Adipocyte (in vitro differentiated cells): ENCODE measurements at places on chromosomes 16 and 17.

GRCh38 chr16:50640391-50640790 lies 40.7 kb downstream of the SNX20 start:
- DNase-seq, result no peak

DNA sequence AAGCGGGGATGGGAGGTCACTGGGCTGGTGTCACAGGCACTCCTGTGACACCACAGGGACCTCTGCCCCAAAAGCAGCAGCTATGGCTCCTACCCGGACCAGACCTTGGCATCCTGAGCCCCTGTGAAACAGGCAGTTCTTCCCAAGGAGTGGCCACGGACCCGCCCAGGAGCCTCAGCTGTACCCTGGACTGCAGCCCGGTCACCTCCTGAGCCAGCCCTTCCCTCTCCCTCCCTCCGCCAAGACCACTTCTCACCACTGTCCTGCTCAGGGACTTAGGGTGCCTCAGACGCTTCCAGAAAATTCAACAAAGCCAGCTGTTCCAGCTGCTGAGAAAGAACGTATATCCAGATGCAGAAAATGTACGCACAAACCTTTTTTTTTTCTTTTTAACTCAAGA lies 13.9 kb upstream of the NCBP3 start:
- no peak for DNase-seq

DNA sequence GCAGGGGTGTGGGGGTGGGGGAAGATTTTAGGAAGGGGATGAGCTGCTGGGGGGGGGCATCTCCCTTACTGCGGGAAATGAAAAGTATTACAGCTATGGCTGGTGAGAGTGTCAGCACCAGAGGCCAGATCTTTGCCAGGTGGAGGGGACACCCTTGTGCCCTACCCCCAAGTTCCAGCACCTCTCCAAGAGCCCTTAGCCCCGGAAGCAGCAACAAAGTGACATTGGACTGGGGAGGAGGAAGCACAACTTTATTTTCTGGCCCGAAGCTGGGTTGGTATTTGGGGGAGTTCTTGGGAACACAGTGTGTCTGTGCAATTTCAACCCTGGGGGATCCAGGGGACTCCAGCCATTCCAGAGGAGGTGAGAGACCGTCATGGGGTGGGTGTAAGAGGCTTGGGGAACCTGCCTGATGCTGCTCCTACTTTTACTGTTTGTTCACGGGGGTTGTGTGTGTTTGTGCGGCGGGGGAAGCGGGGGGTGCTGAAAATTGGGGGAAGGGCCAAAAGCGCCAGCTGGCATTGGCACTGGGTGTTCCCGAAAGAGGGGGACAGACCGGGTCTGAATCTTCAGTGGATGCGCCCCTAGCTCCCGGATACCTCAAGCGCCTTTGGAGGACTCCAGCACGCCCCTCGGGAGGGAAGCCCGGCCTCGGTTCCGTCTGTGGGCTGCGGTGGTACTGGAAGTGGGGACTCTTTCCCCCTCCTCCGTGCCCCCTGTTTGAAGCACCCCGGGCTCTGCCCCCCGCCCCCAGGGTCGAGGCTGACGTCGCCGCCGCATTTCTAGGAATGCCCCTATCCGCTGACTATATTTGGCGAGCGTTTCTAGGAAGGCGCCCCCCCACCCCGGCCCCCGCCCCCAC lies 230.3 kb downstream of the MRTFB start:
- peak; percentile 60 for DNase-seq

GRCh38 chr16:89581045-89581695 lies 5.6 kb downstream of the CPNE7 start:
- peak; percentile 99 for DNase-seq

DNA sequence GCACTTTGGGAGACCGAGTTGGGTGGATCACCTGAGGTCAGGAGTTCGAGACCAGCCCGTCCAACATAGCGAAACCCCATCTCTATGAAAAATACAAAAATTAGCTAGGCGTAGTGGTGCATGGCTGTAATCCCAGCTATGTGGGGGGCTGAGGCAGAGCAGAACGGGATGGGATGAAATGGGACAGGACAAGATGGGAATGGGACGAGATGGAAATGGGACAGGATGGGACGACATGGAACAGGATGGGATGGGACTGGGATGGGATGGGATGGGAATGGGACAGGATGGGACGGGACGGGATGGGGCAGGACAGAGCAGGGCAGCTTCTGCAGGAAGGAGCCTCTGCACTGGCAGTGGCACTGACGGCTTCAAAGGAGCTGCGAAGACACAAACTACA lies 106.1 kb downstream of the ANKRD11 start:
- DNase-seq, result no peak

- no peak for DNase-seq
These were observed 10.6 kb downstream of the RBFOX1 start for GRCh38 chr16:7343243-7343642.

- no peak for DNase-seq
These were observed 1.2 kb downstream of the LLGL2 start for GRCh38 chr17:75526555-75527270.

- DNase-seq, result no peak
These were observed 56.9 kb downstream of the VMP1 start for GRCh38 chr17:59764292-59764741.

- peak; percentile 25 for DNase-seq
These were observed 4.7 kb downstream of the PFAS start for GRCh38 chr17:8253801-8254200.

- DNase-seq, result peak; percentile 94
These were observed at the start of gene EMP2 for GRCh38 chr16:10579965-10580882. EMP2 (minus strand) TSS chr16:10580598; CDS start chr16:10547617, 32,981 bp downstream.

GRCh38 chr16:12000032-12000431 lies 23.5 kb downstream of the SNX29 start:
- no peak for DNase-seq

DNA sequence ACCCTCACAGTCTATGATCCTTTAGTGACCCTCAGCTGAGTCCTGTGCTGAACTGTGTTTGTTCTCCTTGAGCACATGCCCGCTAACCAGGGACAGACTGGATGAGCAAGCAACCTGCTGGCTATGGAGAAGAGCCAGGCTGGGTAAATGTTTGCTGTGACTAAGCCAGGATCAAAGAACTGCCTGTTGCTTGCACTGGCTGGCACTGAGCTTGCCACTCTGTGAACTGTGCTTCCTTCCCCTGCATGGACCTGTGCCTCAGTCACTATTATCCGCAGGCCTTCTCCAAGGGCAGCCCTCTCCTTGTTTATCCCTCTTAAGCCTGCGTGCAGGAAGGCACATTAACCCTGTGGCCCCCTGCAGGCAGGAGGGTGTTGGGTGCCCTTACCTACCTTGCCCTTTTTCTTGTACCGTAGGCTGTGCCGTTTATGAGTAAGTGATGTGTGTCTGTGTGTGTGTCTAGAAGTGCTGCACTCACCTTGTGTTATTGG lies 7.4 kb downstream of the PNPO start:
- no peak for DNase-seq

GRCh38 chr16:81855552-81856153 lies 76.6 kb downstream of the PLCG2 start:
- no peak for DNase-seq

- no peak for DNase-seq
These were observed 191.0 kb downstream of the SPECC1 start for GRCh38 chr17:20200016-20200795.

GRCh38 chr16:30090610-30091331 lies 953 bp downstream of the TBX6 start:
- no peak for DNase-seq

- no peak for DNase-seq
These were observed 84.4 kb downstream of the RPGRIP1L start for GRCh38 chr16:53619235-53619634.

DNA sequence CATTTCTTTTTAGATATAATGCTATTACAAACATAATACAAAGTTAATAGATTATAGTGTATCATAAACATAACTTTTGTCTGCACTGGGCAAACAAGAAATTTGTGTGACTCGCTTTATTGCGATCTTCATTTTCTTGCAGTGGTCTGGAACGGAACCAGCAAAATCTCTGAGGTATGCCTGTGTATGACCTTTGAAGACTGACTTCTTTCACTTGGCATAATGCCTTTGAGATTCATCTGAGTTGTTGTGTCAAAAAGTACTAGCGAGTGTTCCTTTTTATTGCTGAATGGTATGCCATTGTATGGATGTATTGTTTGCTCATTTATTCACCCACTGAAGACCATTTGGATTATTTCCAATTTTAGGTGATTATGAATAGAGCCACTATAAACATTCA lies 69.2 kb downstream of the TANC2 start:
- no peak for DNase-seq

GRCh38 chr16:48531011-48531962 lies 78.7 kb downstream of the N4BP1 start:
- peak; percentile 75 for DNase-seq

DNA sequence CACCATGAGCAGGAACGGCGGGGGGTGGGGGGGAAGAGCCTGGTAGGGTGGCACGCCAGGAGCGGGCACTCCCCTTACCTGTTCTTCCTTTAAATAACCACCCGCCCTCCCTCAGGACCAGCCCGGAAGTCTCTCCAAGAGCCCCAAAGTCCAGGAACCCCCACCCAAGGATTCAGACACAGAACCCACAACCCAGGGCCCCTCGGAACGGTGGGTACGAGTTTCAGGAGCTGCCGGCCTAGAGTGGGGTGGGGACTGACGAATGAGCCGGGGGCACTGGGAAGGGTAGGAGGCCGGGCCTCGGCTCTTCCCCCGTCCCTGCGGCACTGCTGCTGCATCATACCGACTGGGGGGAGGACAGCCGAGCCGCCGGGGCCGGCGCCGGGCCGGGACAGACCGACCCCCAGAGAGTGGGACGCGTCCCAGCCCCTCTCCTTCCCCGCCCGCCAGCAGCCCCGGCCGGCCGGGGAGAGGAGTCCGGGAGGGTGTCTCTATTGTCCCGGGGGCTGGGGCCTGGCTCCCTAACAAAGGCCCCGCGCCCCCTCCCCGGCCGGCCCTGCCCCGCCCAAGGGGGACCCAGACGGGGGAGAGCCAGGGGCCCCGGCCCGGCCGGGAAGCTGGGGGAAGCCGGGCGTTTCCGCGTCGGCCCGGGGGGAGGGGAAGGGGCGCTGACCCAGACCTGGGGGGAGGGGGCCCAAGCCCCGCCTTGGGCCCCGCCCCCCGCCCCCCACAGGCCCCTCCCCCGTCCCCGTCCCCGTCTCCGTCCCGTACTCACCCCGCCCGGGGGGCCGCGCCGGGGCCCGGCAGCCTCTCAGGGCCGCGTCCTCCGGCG lies 747 bp downstream of the ATXN7L3 start:
- peak; percentile 82 for DNase-seq

GRCh38 chr17:40025991-40026815 lies 11.0 kb downstream of the CSF3 start:
- no peak for DNase-seq

DNA sequence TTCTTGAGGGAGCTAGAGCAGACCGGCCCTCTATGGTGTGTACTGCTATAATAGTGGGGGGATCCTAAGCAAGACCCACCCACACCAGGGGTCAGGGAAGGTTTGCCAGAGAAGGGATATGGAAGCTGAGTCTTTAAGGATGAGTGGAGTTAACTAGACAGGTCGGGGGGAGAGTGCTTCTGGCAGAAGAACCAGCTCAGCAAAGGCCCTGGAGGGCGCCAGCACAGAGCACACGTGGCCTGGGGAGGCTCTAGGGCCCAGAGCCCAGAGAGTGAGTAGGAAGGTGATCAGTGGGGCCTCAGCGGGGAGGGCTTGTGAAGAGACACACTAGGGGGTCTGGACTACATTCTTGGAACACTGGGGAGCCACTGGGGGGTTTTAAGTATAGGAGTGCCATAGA lies 21.1 kb downstream of the NGFR start:
- DNase-seq, result no peak

DNA sequence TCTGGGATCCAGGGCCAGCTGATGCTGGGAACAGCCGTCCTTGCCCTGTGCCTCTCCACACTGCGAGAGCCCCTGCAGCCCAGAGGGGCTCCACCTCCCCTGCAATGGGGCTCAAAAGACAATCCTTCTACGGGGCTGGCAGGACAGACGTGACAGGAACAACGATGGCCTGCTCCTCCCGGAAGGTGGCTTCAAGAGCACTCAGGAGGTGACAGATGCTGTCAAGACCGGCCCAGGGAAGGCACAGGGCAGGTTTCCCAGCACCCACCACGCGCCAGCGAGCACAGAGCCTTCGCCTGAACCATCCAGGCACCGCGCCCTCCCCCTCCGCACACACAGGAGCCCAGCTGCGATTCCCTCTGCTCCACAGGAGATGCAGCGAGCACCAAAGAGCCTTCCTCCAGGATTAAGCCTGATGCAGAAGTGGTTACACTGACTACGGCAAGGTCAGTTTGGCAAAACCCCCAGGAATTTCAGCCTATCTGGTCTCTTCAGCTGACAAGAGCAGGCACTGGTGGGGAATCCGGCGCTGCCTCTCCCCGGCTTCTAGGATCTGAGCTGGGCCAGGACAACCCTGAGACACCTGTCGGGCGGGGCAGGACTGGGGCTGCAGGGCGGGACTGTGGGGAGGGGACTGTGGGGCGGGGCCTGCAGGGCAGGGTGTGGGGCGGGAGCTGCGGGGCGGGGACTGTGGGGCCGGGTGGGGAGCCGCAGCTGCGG lies 103.4 kb downstream of the ZNF778 start:
- no peak for DNase-seq
